ENCODE measurements at places on chromosomes 4 and X.

- DNase-seq, result no peak
Observed at GRCh38 chr4:71405791-71406190, 67.0 kb downstream of the SLC4A4 start.

GRCh38 chrX:5082705-5083104 lies 1146.0 kb downstream of the NLGN4X start:
- DNase-seq, result no peak

GRCh38 chrX:141989815-141990214 lies 86.1 kb downstream of the MAGEC1 start:
- no peak for DNase-seq

DNA sequence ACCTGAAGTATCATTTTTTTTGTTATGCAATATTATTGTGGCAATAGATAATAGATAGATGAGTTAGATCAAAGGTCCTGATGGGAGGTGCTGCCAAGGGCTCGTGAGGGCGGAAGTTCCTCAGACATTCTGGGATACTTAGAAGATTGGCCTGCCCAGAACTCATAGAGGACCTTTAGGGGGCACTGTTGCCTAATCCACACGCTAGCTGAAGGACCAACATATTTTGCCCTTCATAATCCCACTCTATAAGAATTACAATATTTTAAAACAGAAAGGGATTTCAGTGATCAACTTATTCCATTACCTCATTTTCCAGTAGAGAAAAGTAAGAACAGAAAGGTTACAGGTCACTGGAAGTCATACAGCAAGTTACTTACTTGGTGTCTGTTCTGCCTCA lies 22.9 kb upstream of the COX7B2 start:
- DNase-seq, result no peak

GRCh38 chrX:136112778-136113177 lies 34.6 kb upstream of the FHL1 start:
- DNase-seq, result no peak

- DNase-seq, result no peak
Observed at GRCh38 chr4:82988323-82988832, 22.2 kb downstream of the LIN54 start.

GRCh38 chrX:133655275-133656265 lies 240.3 kb upstream of the GPC4 start:
- DNase-seq, result no peak

DNA sequence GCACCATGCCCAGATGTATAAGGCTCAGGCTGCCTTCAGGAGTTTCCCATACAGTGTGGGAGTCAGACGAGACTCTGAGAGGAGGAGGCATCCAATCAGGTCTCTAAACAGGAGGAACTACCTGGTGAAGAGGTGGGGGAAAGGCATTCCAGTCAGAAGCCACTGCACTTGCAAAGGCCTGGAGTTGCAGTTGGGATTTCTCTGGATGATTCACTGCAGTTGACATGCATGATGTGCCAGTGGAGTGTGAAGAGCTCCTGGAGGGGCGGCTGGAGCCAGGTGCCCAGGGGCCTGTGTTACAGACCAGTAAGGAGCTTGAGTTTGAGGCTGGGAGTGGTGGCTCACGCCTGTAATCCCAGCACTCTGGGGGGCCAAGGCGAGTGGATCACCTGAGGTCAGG lies 339.1 kb downstream of the ARHGAP10 start:
- DNase-seq, result no peak

DNA sequence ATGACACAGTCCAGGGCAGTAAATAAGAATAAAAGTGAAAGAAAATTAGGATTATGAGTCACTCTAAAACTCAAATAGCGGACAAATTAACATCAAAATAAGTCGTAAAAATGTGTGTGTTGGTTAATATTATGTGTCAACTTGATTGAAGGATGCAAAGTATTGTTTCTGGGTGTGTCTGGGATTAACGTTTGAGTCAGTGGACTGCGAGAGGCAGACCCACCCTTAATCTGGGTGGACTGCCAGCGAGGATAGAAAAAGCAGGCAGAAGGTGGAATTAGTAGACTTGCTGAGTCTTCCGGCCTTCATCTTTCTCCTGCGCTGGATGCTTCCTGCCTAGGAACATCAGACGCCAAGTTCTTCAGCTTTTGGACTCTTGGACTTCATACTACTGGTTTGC lies 324.3 kb upstream of the PCDH10 start:
- no peak for DNase-seq

DNA sequence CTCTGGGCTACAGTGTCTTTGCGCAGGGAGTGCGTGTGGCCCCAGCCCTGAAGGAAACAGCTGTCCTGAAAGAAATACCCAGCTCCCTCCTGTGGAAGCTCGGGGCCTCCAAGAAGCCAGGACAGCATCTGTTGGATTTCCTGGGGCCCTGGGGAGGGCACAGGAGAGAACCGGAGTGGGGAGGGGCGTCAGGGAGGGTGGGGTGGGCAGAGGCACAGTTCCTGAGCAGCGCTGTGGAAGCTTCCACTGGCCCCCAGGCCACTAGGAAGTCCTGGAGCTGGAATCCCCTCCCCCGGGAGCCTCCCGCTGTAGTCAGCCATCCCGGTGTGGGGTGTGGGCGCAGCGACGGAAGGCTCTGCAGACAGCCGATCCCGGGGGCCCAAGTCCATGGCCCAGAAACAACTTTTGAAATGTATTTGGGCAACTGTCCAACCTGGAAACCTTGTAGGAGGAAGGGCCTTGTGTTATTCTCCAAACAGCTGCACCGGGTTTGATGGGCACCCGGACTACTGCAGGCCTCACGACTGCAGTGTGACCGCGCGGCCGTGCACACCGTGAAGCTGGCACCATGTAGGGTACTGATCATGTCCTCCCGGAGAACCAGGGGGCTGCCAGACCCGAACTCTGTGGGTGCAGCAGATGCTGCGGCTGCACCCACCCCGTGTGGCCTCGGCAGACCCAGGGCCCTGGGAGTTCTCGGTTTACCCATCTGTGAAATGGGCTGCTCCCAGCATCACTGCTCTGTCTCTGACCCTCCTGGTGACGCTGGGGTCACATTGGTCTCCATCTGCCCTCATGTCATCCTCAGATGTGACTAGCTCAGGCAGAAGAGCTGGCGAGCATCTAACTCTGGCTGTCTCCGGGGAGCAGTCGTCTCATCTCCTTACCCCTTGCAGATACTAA lies 68.5 kb upstream of the HMX1 start:
- DNase-seq, result no peak

DNA sequence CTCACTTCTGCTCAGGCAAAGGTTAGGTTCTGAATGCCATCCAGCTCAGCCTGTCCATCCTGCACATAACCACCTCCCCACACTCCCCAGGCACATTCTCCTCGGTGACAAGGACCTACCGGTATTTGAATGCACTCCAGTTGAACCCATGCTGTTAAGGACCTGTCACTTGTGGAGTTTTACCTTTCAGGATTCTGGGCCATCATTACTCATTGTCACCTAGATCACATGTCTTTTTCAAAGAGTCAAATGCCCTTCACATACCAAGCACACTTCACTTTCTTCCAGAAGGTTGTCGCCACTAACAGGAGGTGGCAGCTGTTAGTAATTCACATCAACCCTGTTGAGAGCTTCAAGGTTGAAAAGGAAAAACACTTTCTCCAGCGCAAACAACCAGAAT lies 218.3 kb downstream of the SOWAHB start:
- no peak for DNase-seq

- no peak for DNase-seq
Observed at GRCh38 chr4:172035562-172035961, 222.4 kb downstream of the GALNTL6 start.

DNA sequence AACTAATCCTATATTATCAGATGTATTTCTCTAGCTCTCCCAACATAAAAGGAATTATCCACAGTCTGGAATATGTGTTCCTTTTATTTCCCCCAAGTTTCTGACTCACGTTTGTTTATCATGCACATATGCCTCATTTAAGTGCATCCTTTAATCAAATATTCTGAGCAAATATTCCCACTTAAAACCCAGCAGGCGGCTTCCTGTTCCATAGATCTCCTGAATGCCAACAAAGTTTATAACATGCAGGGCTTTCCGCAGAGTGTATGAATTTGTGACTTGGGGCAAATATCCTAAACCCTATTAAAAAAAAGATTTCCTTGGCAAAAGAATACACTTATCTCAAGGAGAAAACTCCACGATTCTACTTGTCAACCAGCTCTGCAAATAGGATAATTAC lies 16.9 kb downstream of the GLRA2 start:
- DNase-seq, result no peak

DNA sequence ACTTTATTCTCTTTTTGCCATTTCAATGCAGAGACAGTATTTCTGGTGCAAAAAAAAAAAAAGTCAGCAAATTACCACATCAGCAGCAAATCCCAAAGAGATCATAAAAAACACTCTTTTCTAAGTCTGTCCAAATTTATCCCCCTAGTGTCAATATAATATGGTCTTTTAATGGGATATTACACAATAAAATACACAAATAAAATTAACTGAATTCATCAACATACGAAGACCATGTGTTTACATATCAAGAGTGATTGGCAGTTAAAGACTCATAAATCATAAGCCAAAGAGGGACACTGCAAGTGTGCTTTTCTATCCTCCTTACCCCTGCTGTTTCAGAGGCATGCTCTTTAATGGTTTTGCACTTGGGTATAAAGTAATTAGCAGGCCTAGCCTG lies 340.2 kb upstream of the DKK2 start:
- DNase-seq, result no peak

DNA sequence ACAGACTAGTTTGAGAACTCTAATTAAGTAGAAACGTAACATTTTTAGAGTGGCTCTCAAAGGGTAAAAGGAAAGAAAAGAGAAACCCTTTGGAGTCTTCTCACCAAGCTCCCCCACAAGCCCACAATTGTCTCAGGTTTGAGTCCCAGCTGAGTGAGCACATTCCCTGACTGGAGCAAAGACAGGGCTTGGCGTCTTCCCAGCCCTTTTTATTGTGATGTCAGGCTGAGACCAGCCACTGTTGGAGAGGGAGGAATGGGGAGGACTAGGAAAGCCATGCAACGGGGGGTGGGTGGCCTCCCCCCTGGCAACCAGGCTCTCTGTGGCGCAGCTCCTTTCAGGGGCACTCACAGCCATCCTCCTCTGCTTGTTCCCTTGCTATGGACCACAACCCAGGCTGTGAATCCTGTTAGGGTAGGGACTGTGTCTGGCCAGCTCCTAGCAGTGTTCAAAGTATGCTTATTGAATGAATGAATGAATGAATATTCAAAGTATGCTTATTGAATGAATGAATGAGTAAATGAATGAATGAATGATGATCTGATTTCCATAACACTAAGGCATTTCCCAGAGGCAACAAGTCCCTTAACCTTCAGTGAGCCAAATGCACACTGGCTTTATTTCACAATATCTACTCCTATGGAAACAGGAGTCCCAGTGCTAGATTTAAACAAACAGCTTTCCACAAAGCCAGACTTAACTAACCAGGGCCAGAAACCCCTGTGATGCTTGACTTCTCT lies 413.3 kb downstream of the MID1IP1 start:
- DNase-seq, result no peak

DNA sequence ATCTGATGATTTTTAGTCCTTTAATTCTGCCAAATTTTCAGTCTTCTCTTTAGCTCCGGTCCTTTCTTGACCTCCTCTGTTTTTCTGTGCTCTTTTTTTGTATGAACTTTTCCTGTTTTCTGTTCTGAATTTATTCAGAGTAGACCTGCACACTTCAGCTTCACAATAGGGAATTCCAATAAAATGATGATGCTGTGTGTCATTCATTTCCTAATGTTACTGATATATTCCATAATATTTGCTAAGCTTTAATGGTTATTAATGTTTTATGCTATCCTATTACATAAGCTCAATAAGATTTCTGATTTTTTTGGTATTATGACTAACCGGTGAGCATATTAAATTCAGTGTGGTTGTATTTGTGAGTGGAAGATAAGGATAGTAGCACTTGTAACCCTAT lies 13.9 kb upstream of the MAD2L1 start:
- DNase-seq, result no peak

DNA sequence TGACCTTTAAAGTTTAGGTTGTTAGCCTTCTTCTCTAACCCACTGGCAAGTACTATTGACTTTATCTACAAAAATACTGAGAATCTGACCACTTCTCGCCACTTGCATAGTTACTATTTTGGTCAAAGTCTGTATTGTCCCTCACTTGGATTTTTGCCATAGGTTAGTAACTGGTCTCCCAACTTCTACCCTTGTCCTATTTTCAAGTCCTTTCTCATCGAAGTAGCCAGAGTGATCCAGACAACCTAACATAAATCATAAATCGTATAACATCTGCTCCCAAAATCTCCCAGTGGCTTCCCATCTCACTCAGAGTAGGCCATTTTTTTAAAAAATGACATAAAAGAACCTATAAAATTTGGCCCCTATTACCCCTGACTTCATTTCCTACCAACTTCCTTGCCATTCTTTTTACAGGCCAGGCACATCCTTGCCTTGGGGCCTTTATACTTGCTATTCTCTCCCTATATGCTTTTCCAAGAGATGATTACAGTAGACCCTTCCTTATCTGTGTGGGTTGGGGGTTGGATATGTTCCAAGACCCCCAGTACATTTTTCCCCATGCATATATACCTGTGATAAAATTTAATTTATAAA lies 29.0 kb downstream of the WDFY3 start:
- no peak for DNase-seq

- no peak for DNase-seq
Observed at GRCh38 chr4:25939330-25939729, 25.3 kb downstream of the SMIM20 start.

DNA sequence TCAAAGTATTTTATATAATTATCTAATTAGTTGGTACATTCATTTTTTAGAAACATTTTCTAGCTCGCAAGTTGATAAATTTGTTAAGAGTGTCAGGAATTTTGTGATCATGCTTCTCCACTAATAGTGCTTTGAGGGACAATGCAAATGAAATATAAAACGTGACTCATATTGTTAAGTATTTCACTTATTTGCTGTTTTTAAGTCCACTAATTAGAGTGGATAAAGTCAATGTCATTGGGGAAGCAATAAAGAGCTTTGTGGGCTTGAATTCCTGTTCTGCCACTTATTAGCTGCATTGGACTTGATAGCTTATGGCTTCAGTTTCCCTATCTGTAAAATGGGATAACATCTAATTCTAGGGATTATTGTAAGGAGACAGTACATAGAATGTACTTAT lies 26.5 kb upstream of the ANAPC4 start:
- DNase-seq, result no peak

GRCh38 chrX:72201836-72202536 lies 20.4 kb downstream of the PIN4 start:
- no peak for DNase-seq

DNA sequence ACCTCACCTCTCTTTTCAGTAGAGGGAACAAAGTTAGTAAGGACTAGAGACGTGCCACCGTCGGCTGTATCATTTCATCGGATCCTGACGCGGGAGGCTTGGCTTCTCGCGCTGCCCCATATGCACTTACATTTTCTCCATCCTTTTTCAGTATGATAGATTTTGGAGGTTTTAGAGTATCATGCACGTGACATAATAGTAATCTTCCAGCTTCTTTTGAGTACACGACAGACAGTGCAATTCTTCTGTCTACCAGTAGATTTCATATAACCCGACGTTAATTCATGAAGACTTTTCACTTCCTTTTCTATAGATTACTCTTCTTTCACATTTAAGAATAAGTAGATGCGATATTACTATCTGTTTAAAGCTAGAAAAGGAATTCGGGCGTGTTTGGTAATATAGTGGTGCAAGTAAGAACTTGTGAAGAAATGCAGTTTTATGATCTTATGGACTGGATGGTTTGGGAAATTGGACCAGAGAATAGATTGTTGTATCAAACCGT lies 1.0 kb downstream of the CDS1 start:
- no peak for DNase-seq

Measured in SK-N-DZ (cell line).